ENCODE measurements at places on chromosomes 3 and 15. TPM values are rescaled to one million over a fixed set of nuclear protein-coding genes. Genes with fewer than 3 reads are reported as not detected.

DNA sequence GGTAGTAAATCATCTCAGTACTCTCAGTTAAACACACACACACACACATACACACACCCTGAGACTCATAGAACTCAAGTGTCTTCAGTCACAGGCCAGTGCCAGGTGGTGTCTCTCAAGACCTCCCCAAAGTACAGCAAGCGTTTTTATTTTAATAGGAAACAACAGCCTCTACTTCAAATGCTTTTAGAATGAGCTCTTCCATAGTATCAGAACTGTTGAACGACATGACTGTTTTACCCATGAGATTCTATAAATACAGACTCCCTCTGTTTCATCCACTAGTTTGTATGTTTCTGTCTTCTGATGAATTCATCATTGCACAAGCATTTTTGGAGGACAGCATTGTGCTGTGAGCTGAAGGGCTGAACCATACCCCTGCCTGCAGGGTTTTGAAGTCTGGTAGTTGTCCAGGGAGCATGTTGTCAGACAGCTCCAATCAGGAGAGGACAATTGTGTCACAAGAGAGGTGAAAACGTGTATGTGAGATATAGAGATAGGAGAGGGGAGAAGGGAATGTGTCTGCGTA lies 201.0 kb upstream of the BCL6 start:
- no peak for DNase-seq

SCG5 gene
- total RNA-seq, result 4.1 TPM

TTLL3 gene
- total RNA-seq, result 25.0 TPM

PLSCR4 gene
- total RNA-seq, result 20.1 TPM

CMSS1 gene
- total RNA-seq, result 10.7 TPM

PRICKLE2 gene
- 7.6 TPM for total RNA-seq

DNA sequence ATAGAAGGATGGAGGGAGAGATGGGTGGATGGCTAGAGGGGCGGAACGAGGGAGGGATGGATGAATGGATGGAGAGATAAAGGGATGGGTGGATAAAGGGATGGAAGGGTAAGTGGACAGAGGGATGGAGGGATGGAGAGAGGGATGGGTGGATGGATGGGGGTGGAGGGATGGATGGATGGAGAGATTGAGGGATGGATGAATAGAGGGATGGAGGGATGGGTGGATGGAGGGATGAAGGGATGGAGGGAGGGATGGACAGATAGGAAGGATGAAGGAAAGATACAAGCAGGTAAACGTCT lies 313.3 kb downstream of the UACA start:
- DNase-seq, result no peak

DNA sequence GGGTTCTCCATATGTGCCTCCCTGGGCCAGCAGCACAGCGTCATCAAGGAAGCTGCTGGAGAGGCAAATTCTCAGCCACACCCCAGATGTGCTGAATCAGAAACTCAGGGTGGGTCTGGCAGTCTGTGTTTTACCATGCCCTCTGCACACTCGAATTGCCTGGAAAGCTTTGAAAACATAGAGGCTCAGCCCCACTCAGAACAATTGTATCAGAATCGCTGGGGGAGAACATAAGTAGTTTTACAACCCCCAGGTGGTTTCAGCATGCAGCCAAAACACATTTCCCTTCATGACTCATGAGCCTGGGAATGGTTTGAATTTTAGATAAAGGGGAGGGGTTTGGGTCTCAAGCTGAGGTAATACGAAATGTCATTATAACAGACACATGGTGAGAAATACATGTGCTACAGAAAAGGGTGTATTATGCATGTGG lies 9.6 kb downstream of the TGM4 start:
- DNase-seq, result no peak

DNA sequence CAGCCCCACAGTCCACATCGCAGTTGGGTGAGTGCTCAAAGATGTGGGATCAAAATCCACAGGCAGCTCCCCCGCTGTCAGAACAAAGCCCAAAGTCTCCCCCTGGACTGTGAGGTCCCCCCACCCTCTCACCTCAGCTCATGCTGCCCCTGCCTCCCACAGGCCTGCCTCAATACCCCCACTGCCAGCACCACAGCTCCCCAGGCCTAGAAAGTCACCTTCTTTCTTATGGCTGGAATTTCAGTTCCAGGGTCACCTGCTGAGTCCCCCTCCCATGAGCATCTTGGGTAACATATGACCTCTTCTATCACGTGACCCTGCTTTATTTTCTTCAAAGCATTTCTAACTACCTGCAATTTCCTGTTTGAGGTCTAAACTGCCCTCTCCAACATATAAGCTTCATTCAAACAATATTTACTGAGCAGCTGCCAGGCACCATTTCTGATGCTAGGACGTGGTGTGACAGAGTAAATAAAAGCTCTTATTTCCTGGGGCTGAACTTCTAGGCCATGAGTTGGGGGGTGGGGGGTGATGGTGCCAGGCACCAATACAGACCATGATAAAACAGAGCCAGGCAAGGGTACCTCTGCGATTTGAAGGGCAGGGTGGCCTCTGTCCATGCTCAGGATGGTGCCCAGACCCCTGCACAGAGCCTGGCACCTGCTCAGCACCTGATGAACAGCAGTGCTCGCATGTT lies 2.4 kb upstream of the TMEM89 start:
- no peak for DNase-seq

DNA sequence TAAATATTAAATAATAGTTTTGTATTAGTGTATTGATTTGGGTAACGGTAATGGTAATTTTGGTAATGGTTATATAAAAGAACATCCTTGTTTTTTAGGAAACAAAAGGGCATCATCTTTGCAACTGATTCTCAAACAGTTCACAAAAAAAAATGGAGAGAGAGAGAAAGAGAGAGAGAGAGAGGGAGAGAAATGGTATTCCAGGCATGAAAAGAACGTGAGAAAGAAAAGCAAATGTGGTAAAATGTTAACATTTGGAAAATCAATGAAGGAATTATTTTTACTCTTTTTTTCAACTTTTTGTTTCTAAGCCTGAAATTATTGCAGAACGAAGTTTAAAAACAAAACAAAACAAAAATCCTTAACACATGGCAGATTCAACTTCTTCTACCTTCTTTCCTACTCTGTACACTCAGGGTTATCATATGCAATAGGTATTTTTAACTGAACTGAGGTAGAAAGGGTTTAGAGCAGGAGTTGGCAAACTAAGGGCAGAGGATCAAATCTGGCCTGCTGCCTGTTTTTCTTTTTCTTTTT lies 2.2 kb upstream of the GLB1 start:
- DNase-seq, result no peak

GRCh38 chr3:15495461-15496340 lies 25.8 kb downstream of the COLQ start:
- no peak for DNase-seq

ABHD10 gene
- total RNA-seq, result 31.7 TPM

CAND2 gene
- total RNA-seq, result 2.2 TPM

MESP1 gene
- total RNA-seq, result 11.1 TPM

DNA sequence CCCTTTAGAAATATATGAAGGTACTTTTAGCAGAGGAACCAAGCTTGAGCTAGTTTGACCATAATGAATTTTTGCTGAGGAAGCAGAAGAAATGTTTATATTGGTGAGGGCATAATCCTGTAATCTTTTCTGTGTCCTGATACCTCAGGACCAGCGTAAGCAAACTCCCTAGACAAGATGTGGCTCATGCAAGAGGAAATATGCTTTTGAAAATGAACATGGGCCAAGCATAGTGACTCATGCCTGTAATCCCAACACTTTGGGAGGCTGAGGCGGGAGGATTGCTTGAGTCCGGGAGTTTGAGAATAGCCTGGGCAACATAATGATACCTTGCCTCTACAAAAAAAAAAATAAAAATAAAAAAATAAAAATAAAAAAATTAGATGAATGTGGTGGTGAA lies 78.5 kb downstream of the PPARG start:
- no peak for DNase-seq

DNA sequence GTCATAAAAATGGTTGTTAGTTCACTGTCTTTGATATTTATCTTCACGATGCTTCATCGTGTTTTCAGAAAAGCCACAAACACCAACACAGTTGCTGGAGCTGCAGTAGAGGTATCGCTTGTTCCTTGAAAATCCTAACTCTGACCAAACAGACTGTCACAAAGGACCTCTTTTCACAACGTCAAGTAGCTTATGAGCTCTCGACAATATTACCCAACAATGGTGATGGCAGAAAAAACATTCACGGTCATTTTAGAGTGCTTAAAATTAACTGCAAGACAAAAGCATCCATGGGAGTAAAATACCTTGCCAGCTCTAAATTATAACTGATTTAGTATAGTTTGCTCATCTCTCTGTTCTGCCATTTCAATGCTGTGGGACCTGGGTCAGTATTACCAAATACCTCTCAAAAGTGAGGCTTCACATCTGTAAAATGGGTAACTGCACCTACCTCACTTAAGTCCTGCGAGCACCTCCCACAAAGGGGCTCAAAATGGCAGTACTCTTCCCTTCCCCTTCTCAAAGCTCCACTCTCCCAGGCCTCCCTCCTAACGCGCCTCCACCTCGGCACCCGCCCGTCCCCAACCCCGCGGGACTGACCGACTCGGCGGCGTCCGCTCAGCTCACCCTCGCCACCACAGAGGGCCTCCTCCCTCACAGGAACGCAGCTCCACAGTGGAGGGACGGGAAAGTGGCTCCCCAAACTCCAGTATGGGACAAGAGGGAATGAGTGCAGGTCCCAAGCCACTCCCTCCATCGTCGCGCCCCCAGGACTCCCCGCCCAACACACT lies 546 bp downstream of the TRIM59 start:
- DNase-seq, result no peak

ZIC4 gene
- total RNA-seq, result not detected

DNA sequence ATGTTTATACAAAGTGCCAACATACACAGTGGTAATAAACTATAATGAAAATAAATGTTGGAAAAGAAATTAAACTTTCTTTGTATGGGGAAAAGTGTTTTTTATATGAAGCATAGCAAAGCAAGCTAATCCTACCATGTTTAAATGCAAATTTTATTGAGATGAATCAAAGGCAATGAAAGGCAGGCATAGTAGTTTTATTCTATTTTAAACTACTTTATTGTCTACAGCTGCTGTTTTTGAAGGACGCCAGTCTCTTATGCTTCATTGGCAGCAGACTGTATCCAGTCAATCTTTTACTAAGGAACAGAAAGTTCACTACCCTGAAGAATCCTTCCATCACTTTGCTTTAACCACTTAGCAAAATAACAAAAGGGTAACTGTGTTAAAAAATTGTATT lies 761.0 kb downstream of the ROBO2 start:
- DNase-seq, result no peak

GRCh38 chr3:64117483-64117882 lies 94.2 kb upstream of the PSMD6 start:
- no peak for DNase-seq

GHSR gene
- not detected for total RNA-seq

DNA sequence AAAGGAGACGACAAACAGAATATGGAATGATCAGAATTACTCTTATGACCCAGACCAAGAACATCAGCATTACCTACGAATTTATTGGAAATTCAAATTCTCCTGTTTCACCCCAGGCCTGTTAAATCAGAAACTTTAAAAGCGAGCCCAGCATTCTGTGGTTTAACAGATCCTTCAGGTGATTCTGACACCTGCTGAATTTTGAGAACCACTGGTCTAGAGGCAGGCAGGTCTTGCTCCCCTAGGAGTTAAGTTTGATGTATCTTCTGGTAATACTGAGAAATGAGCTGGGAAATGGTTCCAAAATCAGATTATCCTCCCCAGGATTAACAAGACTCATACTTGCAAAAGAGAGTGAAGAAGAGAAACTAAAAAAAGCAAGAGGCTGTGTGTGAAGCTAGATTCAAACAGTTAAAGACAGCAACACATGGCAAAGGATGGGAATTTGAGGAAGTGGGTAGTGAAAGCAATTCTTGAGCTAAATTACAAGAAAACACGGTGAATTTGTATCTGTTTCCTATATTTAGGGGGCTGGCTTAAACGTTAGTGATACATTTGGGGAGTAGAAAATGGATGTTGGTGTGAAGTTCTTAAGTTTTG lies 66.0 kb downstream of the FLNB start:
- DNase-seq, result no peak

AGTR1 gene
- 2.4 TPM for total RNA-seq

WDR93 gene
- total RNA-seq, result 0.13 TPM

- no peak for DNase-seq
Measured at GRCh38 chr3:29319262-29319661, 38.4 kb downstream of the RBMS3 start.

DNA sequence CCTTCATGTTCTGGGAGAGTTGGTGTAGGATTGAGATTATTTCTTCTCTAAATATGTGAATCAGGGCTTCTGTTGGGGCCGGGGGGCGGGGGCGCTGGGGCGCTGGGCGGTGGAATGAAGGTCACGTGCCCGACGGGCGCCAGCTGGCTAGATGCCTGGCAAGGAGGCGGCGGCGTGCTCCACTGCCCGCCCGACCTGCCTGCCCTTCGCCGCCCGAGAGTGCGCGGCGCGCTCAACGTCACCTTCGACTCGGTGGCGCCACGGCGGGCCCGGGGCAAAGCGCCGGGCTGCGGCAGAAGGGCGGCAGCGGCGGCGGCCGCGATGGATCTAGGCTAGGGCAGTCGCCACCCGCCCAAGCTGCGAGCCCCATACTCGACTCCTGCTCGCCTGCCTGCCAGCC lies 47.0 kb upstream of the LHFPL4 start:
- DNase-seq, result peak; percentile 73

FETUB gene
- total RNA-seq, result 0.22 TPM

DNA sequence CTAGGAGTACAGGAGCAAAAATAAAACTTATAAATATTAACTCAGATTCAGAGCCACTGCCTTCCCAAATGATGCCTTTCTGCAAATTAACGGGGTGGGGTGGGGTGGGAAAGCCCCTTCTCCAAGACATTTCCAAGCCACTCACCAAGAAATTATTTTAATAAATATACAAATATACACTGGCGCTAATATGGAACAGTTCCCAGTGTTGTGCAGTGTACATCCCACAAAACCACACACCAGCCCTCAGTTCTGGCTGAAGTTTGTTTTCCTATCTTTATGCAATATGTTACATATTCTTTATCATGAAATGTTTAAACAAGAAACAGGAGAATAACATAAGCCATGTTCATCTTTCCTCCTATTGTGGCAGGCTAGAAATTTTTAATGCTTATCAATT lies 53.0 kb upstream of the GYG1 start:
- DNase-seq, result no peak

CHRNB4 gene
- 0.24 TPM for total RNA-seq

DNA sequence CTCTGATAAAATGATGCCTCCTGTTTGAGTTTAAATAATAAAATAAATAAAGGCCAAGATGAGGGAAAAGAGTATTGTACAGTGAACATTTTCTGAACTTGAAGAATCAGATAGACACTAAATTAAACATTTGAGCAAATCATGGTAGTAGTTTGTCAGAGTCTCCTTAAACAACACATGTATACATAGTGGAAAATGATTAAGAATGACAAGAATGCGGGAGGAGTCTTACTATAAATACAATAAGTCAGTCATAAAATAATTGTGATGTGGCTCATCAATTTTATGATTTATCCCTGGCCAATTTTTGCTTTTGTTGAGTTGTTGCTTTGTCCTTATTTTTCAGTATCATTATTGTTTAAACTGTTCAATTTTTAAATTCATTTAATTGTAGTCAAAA lies 158.0 kb upstream of the TMC3 start:
- DNase-seq, result no peak
